ENCODE measurements at places on chromosomes 4 and X.

DNA sequence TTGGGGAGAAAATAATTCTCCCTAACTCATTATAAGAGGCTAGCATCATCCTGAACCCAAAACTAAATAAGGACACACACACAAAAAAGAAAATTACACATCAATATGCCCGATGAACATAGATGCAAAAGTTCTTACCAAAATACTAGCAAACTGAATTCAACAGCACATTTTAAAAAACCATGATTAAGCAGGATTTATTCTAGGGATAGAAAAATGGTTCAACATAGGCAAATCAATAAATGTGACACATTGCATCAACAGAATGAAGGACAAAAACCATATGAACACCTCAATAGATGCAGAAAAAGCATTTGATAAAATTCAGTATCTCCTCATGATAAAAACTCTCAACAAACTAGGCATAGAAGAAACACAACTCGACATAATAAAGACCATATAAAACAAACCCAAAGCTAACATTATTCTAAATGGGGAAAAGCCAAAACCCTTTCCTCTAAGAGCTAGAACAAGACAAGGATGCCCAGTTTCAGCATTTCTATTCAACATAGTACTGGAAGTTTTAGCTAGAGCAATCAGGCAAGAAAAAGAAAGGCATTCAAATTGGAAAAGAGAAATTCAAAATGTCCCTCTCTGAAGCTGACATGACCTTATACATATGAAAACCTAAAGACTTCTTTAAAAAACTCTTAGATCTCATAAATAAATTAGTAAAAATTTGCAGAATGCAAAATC is 200.9 kb downstream of the NKX6-1 start:
- DNase-seq = no peak

DNA sequence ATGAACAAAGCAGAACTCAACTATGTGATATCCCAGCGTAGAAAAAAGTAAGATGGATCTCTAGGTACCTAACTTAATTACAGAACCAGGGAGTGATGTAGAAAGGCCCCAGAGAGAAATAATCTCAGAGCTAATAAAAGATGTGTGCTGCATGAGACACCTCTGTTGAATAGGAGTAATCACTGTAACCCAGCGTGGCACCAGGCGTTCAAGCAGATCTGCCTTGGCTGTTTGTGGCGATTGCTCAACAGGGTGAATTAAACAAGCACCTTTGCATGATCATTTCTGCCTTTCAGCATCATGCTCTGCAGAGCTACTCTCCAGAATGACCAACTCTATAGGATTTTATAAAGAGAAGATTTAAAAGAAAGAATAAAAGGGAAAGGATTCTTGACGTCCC is 81.7 kb upstream of the KCNIP4 start:
- no peak for DNase-seq

DNA sequence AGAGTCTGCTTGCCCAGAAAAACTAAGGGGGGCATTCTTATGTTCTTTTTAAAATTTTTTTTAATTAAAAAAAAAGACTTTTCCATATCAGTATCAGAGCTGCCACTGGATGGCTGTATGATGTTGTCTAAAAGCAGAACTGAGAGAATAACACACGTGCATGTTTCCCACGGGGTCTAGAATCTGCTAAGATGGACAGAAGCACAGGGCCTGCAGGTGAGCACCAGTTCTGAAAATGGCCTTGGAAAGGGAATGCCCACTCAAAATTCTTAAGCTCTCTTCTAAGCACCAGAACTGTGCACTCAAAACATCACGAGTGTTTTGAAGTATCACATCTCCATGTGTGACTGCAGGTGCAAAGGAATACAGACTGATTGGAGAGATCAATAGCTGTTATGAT is 61.1 kb downstream of the ARAP2 start:
- DNase-seq = no peak

DNA sequence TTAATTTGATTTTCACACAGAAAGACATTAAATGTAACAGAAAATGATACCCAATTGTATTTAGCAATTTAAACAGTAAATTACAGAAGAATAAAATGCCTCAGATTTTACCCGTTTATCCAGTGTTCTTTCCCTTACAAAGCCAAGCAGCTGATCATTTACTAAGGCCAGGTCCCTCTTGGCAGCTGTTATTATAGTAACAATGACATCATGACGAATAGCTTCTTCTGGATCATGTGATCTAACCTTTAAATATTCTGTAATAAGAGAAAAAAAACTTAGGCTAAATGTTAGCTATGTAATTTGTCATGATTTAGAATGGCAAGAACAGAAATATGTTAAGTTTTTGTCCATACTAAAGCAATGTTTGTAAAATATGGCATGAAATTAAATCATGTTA is 69.4 kb downstream of the PDS5A start:
- DNase-seq = no peak

Data from activated T-cell treated with anti-CD3 and anti-CD28 coated beads, Interleukin-2, amount 50 U/mL, for 72 hours (primary cell).